Cerebellum (tissue), 4 donors: ENCODE measurements at places on chromosomes 11 and 22. TPM values are rescaled to one million over a fixed set of nuclear protein-coding genes. Genes with fewer than 3 reads are reported as not detected.
A peak's percentile ranks its signal among the peaks of the same experiment; 100 is the strongest.

- DNase-seq, result peak; percentile 23
These were observed 92.3 kb upstream of the TEAD1 start for GRCh38 chr11:12581923-12582322.

DNA sequence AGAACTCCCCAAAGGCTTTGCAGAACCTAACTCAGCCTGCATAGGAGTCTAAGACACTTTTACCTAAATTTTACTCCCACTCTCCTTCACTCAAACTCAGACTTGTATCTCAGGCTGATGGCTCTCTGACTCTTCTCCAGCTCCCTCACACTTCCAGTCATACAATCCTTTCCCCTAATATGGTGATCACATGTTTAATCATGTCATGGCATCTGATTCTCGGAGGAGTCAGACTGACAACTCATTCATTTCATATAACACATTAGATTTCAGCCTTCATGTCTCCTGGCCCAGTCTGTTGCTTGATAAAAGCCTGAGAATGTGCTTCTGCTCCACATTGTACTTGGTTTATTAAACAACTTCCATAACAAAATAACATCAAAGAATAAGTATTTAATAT, 1503.9 kb upstream of the TENM4 start:
- no peak for DNase-seq

DNA sequence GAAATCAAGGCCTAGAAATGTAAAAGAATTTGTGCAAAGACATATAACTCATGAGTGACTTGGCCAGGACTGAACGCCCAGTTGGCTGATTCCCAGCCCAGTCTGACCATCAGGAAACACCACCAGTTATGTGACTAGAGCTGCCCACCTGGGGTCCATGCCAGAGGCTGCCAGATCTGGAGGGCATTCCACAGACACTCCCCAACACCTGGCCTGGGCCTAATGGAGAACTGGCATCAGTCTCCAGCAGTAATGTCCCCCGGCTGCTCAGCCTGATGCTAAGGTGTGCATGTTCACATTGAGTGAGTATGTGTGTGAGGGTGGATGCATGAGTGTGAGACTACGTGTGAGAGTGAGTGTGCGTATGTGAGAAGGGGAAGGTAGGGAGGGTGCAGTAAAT, 15.7 kb downstream of the PLAAT3 start:
- no peak for DNase-seq

DNA sequence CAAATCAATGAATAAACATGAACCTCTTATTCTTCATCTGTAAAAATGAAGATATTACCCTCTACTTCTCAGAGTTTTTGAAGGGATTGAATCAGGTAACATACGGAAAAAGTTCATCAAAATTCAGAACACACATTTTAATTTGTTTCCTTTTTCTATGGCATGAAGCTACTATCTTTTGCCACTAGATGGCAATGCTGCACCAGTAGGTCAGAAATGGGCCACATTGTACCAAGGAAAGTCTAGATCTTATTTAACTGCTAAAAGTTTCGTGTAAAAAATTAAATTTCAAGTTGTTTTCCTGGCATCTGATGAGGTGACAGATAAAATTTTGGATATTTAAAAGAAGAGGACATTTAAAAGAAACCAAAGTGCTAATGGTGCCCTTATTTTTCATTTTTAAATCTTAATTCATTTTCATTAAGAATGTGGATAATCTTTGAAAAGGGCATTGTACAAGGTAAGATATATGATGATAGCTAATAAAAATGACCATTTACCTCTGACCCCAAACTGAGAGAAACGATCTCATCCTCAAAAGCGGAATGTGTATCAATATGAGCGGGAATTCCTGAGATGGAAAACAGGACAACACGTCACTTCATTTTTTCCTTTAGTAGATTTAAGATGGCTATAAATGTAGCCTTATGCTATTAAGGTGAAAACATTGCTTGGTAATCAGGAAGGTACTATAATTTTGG, 16.1 kb downstream of the ALKBH8 start:
- DNase-seq, result peak; percentile 37

- DNase-seq, result no peak
These were observed 4.3 kb downstream of the INCENP start for GRCh38 chr11:62127941-62128770.

- DNase-seq, result no peak
These were observed 2.7 kb downstream of the SPA17 start for GRCh38 chr11:124676386-124676785.

DNA sequence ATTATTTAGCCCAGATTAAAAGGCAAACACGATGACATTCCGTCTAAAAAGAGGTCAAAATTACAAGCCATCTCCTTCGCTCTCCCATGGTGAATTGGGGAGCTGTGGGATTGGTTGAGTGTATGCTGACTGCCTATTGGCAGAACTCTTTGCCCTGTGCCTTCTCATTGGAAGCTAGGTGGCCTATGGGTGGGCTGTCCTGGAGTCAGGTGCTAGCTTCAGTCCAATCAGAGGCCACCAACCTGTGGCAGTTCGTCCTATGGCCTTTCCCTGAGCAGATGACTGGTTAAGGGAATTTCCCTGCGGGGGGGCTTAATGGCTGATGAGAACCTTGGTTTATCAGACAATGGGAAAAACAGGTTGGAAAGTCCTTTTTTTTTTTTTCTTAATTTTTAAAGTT, 3.2 kb upstream of the MTMR3 start:
- no peak for DNase-seq

- no peak for DNase-seq
These were observed 9.3 kb upstream of the NUP160 start for GRCh38 chr11:47857485-47857884.

MSANTD2 gene
- total RNA-seq, result 26.4 TPM

CHRDL2 gene
- not detected for total RNA-seq

CNGA4 gene
- 0.36 TPM for total RNA-seq

HEPHL1 gene
- not detected for total RNA-seq

SWAP70 gene
- 11.9 TPM for total RNA-seq

DERL3 gene
- total RNA-seq, result 1.3 TPM

CSF2RB gene
- total RNA-seq, result 1.00 TPM

PTPRCAP gene
- total RNA-seq, result 0.91 TPM
